Cardiac fibroblast (primary cell): ENCODE measurements at places on chromosomes 4 and X.
A peak's percentile ranks its signal among the peaks of the same experiment; 100 is the strongest.

- DNase-seq: no peak
These were observed 111.8 kb upstream of the STIM2 start for GRCh38 chr4:26748811-26749210.

DNA sequence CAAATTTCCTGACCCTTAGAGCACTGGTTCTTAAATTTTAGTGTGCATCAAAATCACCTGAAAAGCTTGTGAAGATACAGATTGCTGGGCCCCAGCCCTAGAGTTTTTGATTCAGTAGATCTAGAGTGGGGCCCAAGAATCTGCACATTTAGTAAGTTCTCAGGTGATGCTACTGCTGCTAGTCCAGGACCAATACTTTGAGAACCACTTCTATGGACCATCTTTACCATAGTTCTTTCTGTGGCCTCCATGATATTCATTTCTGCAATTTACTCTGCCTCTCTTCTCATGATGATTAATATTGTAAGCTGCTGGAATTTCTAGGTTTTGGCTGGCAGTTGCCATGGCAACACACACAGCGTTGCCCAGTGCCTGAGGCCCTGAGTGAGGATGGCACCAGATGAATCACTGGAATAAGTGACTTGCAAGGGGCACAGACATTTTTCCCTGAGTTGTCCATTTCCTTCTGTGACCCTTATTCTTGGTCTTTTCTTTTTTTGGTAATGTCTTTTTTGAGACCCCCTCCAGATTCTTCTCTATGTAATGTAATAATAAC, 83.6 kb downstream of the PPP1R2C start:
- no peak for DNase-seq

GRCh38 chr4:26407476-26407875, 82.8 kb downstream of the CCKAR start:
- no peak for DNase-seq

DNA sequence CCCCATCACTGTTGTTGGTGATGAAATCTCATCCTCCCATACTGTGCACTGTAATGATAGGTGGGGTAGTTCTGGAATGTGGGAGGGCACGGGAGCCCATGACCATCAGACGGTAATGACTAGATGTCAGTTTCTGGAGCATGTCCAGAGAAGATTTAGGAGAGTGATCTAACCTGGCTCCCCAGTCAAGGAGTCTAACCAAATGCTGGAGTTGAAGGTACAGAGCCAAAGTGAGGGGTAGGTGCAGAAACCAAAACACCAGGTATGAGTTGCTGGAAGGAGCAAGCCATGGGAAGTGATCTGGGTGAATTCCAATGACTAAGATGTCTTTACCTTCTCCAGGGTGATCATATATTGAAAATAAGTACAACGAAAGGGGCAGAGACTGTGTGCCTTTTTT, 296.9 kb downstream of the INPP4B start:
- no peak for DNase-seq

GRCh38 chrX:52574416-52575275, 57.8 kb upstream of the XAGE1B start:
- peak; percentile 71 for DNase-seq

DNA sequence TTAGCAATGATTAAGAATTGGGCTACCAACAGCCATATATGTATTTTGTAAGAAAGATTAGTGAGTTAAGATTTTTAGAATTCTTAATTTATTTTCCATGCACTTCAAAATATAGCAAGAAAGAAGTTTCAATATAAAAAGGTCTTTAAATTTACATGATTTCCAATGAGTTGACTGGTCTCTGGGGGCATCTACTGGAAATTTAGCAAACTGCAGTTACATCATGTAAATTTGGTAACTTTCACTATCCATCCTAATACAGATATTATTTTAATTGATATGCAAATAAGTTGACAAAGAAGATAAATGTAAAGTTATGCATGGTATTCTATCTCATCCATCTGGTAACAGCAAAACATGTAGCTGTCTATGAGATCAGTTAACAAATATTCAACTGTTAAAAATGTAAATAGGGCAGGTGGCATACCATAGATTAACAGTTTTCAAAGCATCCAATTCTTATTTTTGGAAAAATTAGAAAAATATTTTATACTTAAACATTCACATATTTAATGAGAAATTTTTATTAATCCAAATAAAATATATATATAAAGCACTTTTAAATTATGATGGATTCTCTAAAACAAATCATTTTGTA, 29.1 kb downstream of the TTC29 start:
- peak; percentile 73 for DNase-seq

DNA sequence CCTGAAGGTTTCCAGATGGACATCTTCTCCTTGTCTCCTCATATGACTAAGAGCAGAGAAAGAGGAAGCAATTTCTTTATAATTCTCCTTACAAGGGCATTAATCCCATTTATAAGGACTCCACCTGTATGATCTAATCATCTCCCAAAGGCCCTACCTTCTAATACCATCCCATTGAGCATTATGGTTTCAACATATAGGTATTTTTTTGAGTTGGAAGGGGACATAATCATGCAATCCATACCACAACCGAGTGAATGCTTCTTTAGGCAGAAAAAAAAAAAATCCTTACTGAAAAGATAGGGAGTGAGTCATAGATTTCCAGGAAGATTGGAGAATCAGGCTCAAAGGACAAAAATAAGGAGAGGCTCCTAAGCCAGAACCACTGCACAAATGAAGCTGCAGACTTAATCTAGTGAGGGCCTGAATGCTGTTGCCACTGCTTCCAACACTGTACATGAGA, 312.5 kb upstream of the HS3ST1 start:
- peak; percentile 12 for DNase-seq

GRCh38 chr4:81405900-81406401, 65.8 kb downstream of the RASGEF1B start:
- peak; percentile 88 for DNase-seq

- DNase-seq: peak; percentile 92
These were observed 115.1 kb downstream of the PPP3CA start for GRCh38 chr4:101232074-101232776.

DNA sequence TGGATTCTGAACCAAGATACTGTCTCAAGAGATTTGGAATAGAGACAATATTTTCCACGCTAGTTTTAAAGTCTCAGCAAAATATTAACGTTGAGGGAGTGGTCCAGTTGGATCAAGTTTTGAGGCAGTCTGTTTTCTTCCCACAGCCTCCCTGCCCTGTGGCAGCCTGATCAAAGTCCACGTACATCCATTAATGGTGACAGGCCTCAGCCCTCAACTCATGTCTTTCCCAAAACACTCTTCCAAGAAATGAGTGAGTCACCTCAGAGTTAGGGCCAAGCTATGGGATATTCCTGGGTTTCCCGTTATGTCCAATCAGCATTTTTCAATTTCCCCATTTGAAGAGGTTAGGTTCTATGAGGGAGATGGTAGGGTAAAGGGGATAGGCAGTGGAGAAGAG, 28.5 kb downstream of the EGFL6 start:
- DNase-seq: no peak

DNA sequence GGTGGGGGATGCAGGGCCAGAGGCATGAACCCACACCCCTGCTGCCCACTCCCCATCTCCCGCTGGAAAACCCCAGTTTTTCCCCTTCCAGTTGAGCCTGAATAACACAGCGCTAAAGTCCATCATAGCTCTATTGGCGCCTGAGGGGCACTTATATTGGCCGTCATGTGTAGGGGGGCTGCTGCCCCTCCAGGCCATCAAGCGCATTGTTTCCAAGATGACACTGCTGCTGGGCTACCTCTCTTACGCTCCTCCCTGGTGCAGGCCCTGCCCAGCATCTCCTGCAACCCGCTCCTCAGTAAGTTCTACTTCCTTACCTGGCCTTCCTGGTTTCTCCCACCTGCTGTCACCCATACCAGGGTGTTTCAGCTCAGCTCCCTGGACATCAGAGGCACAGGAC, 205.0 kb upstream of the RPL34 start:
- no peak for DNase-seq

GRCh38 chrX:154084449-154085300, 12.8 kb downstream of the MECP2 start:
- DNase-seq: no peak

DNA sequence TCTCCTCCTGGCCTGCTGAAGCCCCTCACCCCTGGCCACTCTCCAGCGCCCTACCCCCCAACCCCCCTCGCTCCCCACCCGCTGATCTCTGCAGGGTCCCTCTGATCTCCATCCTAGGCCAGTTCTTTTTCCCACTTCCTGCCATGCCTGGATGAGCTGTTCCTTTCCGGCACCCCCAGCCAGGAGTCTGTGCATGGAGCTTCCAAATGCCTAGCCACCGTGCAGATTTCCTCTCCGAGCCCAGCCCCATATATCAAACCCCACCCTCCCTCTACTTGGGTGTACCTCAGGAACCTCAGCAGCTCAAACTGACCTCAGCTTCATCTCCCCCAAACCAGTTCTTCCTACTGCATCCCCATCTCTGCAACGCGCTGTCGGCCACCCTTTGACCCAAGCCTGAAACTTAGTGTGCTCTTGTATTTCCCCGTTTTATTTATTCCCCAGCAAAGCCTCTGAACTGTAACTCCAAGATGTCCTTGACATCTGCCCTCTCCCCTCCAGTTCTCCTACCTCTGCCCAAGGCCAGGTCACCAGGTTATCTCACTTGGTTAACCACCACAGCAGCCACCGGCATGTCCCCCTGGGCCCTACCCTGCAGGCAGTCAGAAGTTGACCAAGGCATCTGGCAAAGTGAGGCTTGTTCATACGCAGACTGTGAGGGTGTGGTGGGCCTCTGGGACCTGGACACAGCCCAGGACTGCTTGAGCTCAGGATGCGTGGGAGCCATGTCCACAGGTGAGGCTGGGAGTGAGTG, 194.9 kb upstream of the PSAPL1 start:
- no peak for DNase-seq

GRCh38 chrX:136369377-136369776, 68.6 kb downstream of the ADGRG4 start:
- no peak for DNase-seq

DNA sequence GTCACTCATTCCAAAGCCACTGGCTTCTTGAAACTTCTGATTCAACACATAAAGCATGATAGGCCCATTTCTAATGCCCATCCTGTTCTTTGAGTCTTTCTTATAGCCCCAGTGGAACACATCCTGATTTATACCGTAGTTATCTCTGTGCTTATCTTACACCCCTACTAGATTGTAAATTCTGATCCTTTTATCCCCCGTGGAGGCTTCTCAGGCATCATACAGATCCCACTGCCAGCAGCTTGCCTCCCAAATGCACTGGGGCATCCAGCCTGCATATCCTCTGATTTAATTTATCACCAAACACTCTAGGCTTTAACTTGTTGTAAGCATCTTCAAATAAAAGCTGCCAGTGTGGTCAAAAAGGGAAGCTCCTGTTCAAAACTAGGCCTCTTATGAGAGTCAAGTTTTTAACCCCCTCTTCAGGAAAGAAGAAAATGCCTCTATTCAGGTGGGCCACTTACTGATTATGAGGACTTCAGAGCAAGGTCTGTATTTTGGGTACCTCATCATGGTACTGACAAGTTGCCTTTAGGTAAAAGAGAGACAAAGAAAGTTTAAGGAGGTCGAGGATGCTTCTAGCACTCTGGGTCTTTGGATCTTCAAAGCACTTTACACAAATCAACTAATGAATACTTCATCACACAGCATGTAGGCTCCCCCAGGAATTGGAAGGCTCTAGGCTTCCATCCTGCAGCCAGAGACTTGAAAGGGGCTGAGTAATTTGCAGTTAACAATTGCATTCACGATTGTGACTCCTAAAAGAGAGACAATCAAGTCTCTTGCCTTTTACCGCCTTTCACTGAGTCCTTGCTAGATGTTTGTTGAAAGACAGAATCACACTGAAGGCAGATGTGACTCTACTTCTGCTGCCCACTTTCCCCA, 95.8 kb upstream of the LDB2 start:
- DNase-seq: no peak

DNA sequence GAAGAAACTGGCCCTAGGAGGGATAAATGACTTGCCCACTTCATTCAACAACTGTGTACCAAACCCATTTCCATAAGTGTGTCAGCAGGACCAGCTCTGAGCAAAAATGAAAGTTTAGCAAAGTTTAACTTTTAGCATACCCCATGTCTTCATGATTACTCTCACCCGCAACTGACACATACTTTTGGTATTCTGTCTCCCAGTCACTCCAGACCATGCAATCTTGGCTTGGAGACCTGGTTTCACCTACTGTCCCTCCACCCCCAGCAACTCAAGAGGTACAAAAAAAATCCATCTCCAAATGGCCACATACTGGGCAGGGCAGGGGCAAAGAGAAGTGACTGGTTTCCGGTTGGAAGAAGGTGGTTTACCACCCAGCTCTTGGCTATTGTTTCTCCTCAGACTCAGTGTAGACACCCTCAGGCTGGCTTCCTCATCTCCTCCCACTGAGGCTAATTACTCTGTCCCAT, 79.8 kb downstream of the RLIM start:
- DNase-seq: no peak

DNA sequence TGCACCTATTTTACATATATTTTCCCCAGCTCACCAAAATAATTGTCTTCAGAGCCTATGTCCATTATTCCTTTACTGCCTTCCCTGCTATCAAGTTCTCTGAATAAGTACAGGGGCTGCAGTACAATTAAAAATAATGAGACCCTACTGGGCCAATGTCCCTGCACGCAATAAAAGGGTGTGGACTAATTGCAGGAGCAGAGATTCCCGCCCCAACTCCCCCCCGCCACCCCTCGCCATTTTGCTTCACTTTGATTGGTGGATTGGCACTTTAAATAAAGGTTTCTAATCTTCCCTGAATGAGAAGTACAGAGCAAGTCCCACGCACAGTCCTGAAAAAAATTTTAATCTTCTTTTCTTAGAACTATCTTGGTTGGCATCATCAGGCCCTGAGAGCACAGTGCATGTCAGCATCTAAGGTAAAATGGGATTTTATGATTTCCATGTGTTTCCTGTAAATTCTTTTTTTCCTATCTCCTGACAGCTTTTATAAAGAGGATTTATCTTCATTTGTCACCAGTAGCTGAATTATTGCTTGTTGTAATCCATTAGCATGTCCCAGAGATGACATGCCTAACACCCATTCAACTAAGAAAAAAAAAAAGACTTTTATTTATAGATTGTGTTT, at the start of gene AMBN:
AMBN (plus strand) TSS at position 302 of the 628 bp plus-strand sequence; CDS start at position 405, 103 bp downstream.
- DNase-seq: no peak

- peak; percentile 35 for DNase-seq
These were observed 408 bp downstream of the TMEM33 start for GRCh38 chr4:41935652-41936021.

GRCh38 chr4:177322266-177322665, 12.6 kb downstream of the NEIL3 start:
- peak; percentile 34 for DNase-seq

DNA sequence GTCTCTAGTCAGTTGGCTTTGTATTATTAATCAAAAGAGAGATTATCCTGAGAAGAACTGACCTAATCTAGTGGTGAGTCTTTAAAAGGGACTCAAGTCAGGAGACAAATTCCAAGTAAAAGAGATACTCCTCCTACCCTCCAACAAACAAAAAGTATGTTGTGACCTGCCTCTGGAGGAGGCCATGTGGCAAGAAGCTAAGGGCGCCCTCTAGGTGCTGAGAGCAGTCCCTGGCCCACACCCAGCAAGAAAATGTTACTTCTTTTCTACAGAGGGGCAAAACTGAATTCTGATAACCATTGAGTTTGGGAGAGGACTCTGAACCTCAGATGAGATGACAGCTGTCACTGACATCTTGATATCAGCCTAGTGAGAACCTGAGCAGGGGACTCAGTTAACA, 953.6 kb upstream of the AGA start:
- DNase-seq: no peak
